Right ventricle myocardium inferior (tissue), 1 donor: ENCODE measurements at places on chromosomes 6 and 20.
A peak's percentile ranks its signal among the peaks of the same experiment; 100 is the strongest.

DNA sequence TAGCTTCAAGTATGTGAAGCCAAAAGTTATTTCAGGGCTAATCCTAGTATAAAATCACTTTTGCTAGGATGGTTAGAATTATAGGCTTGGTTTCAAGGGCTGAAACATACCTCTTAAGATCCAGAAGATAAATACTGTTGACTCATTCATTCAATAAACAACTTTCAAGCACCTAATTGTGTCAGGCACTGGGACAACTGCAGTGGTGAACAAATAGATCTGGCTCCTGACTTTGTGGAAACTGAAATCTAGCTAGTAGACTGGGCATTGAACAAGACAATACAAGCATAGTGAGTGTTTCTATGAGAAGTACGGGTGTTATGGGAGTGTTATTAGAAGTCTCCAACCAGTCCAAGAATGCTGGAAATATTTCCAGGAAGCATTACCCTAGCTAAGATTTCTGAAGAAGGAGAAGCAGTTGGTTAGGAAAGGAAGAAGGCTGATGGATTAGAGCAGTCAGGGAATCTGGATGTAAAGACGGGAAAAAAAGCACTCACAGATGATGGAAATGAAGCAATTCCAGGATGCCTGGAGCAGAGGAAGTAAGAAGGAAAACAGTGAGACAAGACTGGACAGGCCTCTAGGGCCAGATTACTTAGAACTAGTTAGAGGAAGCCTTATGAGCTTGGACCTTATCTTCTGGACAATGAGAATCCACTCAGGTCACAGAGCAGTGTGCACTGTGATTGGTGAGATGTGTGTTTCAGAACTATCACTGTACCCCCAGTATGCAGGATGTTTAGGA, 132.6 kb upstream of the RAB32 start:
- DNase-seq = no peak

DNA sequence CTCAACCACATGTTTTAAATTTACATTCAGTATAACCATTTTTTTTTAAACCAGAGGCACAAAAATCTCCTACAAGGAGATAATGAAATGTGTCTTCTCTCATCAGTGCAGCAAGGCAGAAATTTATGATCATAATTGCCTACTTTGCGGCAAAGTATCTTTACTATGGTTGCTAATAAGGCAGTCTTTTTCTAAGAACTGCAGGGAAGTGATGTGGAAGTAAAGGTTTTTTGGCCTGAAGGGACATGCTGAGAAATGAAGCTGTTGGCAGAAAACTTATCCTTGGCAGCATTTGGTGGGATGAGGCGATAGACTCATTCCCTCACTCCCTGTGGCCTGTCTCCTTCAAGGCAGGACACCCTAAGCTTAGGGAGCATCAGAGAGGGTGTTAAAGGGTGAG, 48.7 kb downstream of the SCGN start:
- no peak for DNase-seq

DNA sequence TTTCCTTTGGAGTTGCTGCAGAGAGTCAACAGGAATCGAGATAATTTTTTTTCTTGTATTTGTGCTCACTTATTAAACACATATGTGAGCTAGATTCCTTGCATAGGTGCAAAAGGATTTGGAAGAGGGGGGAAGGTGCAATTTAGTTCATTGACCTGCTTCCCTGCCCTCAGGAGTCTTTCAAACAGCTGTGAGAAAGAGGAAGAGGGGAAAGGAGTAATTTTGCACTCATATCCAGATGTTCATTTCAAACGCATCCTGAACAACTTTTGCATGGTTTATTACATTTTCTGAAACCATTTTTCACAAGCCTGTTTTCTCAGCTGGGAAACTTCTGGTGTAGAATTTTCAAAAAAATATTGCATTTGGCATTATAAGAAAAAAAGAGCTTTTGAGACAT, 795.0 kb downstream of the MAFB start:
- DNase-seq = no peak

DNA sequence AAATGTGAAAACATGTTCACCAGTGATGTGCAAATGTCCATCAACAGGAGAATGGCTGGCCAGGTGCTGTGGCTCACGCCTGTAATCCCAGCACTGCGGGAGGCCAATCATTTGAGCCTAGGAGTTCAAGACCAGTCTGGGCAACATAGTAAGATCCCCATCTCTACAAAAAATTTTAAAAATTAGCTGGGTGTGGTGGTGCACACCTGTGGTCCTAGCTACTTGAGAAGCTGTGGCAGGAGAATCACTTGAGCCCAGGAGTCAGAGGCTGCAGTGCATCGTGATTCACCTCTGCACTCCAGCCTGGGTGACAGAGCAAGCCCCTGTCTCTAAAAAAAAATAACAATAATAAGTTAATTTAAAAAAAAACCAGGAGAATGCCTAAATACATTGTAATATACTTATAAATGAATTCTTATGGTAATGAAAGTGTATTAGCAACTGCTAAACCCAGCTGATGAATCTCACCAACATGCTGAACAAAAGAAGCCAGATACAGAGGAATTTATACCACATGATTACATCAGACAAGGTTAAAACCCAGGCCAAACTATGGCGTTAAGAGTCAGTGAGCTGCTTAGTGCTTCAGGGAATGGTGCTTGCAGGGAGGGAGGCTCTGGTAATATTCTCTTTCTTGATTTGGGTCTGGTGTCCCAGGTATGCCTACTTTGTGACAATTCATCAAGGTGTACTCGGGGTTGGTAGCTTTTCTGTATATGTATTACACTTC, 36.4 kb downstream of the RPP40 start:
- no peak for DNase-seq

GRCh38 chr6:41446907-41447545, 99.2 kb upstream of the FOXP4 start:
- DNase-seq = no peak

DNA sequence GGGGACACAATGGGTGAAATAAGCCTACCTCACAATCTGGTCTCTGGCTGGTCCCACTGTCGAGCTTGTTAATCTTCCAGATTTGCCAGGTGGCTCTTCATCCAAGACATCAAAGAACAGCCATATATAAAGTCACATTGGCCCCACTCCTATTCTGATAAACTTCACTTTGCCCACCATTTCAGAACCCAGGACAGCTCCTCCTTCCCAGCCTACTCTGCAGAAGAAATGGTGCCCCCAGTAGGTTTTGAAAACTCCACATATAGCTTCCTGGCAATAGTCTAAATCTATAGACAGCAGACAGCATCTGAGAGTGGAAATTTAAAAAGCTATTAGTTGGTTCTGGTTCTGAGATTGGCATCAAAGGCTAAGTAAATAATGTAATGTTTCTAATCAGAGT, 143.1 kb upstream of the PCSK2 start:
- no peak for DNase-seq

GRCh38 chr20:46984405-46984804, 89.8 kb downstream of the EYA2 start:
- no peak for DNase-seq

DNA sequence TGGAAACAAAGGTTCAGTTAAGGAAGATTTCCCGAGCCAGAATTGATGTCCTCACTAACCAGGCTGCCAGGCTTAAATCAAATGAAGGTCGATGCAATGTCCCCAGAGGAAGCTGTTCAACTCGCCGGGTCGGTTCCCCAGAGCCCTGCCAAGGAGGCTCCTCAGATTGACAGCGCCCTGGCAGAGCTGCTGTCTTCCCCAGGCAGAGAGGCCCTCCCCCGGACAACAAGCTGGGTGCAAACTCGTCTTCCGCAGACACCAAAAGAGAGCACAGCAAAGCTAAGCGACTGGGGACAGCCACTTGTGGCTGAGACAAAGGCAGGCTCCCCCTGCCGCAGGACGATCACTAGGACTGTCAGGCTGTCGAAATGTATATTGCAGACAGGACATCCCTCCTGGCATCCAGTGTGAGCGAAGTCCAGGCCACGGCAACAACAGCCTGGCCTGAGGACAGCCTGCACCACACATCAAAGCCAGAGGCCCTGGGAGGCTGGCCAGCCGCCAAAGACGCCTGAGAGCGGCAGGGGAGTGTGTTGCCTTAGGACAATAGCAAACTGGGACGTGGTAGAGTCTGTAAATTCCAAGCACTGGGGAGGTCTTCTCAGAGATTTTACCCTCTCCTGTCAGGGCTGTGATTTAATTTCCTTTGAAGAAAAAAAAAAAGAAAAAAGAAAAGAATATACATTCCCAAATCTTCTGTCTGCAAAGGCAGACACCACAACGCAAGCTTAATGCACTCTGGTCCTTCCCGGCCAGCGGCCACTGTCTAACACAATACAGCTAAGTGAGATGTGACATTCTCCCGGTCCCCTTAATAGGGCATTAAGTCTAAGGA, 99.1 kb downstream of the HIVEP2 start:
- peak; percentile 95 for DNase-seq

DNA sequence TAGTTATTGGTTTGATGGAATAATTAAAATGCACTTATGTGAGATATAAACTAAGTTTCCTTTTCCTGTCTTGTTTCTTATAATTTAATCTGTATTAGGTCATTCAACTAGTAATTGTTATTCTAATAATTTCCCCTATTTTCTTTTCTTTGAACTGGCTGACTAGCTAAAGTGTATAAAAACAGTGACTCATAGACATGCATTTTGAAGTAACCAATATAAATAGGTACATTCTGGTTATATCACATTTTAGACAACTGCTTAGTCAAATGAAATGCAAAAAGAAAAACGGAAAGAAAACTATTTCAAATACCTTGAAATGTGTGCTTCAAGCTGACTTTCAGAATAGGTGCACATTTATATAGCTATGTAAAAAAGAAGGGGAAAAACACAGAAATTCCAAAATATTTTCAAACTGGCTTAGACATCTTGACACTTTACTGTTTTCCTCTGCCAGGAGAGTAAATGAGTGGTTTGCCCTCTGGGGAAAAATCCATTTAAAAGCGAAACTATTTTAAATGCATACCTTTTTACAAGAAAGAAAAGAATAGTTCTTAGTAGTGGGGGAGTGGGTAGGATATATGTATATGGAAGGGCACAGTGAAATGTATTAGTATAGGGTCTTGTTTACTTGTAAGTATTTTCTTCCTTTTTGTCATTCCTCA, 28.3 kb downstream of the KCNQ5 start:
- no peak for DNase-seq

GRCh38 chr6:108715832-108716231, 132.4 kb upstream of the ARMC2 start:
- DNase-seq = no peak

DNA sequence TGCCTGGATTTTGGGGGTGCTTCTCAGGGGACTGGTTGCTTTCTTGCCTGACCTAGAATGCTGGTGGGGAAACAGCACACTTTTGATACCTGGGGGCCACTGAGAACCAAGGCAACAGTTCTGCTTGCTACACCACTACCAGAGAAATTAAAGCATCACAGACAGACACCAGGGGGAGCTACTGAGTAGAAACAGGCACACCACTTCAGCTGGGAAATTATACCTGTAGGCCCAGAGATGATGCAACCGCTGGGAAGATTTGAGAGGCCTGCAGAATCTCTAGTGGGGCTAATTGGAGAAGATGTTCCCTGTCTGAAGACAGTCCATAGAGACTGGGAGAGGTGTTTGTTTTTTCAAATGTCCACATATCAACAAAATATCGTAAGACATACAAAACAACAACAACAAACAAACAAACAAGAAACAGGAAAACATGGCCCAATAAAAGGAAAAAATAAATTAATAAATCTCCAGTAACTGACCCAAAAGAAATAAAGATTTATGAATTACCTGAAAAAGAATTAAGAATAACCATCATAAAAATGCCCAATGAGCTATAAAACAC, 129.4 kb upstream of the RIN2 start:
- no peak for DNase-seq

GRCh38 chr6:80148220-80148619, 41.7 kb downstream of the BCKDHB start:
- no peak for DNase-seq

GRCh38 chr6:32213649-32214048, 10.2 kb downstream of the NOTCH4 start:
- DNase-seq = no peak

- no peak for DNase-seq
These were observed 771 bp upstream of the SNAI1 start for GRCh38 chr20:49982072-49982345.

GRCh38 chr6:165762125-165762524, 99.1 kb upstream of the PDE10A start:
- no peak for DNase-seq

GRCh38 chr6:74755778-74756177, 450.1 kb downstream of the COL12A1 start:
- no peak for DNase-seq

DNA sequence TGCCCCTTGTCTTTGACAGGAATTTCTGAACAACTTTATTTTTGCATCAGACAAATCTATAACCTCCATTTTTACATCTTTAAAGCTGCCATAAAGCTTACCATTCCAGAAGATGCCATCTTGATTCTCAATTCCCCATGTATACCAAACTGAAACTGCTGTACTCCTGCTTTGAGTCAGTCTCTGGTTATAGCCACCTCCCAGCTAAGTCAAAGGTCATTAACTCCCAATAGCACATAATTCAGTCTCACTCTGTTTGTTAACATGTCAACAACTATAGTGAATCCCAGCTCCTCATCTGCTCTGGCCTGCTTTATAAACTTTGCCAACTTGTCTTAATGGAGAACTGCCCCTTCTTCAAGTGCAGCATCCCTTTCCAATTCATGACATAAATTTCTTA, 343.6 kb downstream of the FRK start:
- DNase-seq = no peak

DNA sequence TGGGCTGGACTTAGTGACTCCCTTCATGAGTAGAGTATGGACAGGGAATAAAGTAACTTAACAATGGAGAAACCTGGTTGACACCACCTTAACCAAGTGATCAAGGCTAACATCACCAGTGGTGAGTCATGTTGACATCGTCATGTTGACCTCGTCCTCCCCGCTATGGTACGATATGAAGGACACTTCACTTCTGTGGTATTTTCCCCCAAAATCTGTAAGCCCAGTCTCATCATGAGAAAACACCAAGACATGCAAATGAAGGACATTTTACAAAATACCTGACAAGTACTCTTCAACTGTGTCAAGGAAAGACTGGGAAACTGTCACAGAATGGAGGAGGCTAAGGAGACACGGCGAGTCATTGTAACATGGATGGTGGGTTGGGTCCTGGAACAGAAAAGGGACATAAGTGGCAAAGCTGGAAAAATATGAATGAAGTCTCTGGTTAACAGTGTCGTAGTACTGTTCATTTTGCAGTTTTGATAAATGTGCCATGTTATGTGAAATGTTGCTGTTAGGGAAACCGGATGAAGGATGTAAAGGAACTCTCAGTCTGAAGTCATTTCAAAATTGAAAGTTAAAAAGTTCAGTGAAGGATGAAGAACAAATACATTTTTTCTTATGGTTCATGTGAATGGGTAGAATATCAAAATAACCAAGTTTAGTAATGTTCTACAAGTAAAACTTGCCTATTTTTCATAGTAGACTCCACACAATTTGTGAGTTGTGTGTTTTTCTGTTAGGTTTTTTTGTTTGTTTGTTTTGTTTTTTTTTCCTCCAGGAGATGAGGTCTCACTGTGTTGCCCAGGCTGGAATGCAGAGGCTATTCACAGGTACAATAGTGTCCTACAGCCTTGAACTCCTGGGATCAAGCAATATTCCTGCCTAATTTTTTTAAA, 247.5 kb downstream of the TMEM242 start:
- DNase-seq = no peak

GRCh38 chr6:157224178-157224950, 99.0 kb downstream of the TMEM242 start:
- peak; percentile 32 for DNase-seq
